ENCODE measurements at places on chromosomes 2 and 18. TPM values are rescaled to one million over a fixed set of nuclear protein-coding genes. Genes with fewer than 3 reads are reported as not detected.

The DCDC2C gene
- 0.60 TPM for total RNA-seq

The ANO7 gene
- 1.1 TPM for total RNA-seq

The MLPH gene
- not detected for total RNA-seq

The MDH1B gene
- total RNA-seq: not detected

The DYNAP gene
- total RNA-seq: not detected

The HOXD13 gene
- total RNA-seq: not detected

The BOLA3 gene
- total RNA-seq: 130 TPM

The TMEM247 gene
- total RNA-seq: not detected

The ASB18 gene
- total RNA-seq: not detected

The SUCLG1 gene
- 74.3 TPM for total RNA-seq

The PAIP2B gene
- 0.27 TPM for total RNA-seq
